Colonic mucosa (tissue), 4 donors: ENCODE measurements at places on chromosomes 7 and 10. TPM values are rescaled to one million over a fixed set of nuclear protein-coding genes. Genes with fewer than 3 reads are reported as not detected.

GRID1 gene
- total RNA-seq = 0.30 TPM

SEMA3D gene
- total RNA-seq = 2.6 TPM

THSD7A gene
- 2.3 TPM for total RNA-seq

RASA4B gene
- total RNA-seq = 13.2 TPM

CNNM1 gene
- 0.35 TPM for total RNA-seq

LRRC61 gene
- total RNA-seq = 11.4 TPM

SFTPA1 gene
- 8.8 TPM for total RNA-seq

SPOCK2 gene
- total RNA-seq = 4.7 TPM

EGR2 gene
- total RNA-seq = 0.20 TPM

TAS2R40 gene
- total RNA-seq = not detected

ATOH7 gene
- total RNA-seq = 0.17 TPM

PDLIM1 gene
- total RNA-seq = 246 TPM

CDC14C gene
- total RNA-seq = not detected

CTAGE15 gene
- total RNA-seq = 1.3 TPM

PSMA2 gene
- total RNA-seq = 113 TPM

SUN3 gene
- total RNA-seq = not detected

MKX gene
- total RNA-seq = 2.3 TPM

ZNF853 gene
- total RNA-seq = 0.91 TPM

FOXP2 gene
- 20.0 TPM for total RNA-seq
